ENCODE measurements at places on chromosomes 7 and 10.

- DNase-seq = no peak
Observed at GRCh38 chr7:66415659-66416265, 210.6 kb downstream of the TPST1 start.

DNA sequence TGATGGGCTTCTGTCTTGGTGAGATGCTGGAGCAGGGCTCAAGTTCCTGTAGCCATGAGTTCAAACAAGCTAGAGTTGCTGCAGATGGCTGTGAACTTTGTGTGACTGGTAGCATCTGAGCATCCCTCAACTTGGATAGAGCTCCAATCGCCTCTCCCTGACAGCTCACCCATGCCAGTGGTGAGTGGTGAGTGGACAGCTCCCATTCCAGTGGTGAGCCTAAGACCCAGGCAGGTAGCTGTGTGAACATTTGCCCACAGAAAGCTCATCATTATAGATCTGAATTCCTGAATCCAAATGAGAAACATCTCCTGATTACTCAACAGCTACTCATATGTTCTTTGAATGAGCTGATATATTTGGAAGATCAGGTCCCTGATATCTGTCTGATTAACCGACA lies 25.3 kb downstream of the STEAP1B start:
- no peak for DNase-seq

DNA sequence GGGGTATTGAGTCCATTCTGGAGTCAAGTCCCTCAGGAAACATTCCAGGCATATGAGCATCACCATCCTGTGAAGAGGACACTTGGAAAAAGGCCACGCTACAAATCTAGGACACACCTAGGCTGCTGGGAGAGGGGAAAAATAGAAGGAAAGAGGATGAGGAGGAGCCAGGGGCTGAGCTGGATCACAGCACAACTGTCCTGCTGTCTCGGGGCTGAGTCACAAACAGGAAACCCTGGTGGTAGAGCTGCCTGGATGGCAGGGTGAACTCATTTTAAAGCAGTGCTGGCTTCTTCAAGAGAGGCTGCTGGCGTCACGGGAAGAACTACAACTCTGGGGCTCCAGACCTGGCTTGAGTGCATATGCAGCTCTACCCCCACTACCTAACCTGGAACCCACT lies 151.5 kb downstream of the RNF216 start:
- no peak for DNase-seq

DNA sequence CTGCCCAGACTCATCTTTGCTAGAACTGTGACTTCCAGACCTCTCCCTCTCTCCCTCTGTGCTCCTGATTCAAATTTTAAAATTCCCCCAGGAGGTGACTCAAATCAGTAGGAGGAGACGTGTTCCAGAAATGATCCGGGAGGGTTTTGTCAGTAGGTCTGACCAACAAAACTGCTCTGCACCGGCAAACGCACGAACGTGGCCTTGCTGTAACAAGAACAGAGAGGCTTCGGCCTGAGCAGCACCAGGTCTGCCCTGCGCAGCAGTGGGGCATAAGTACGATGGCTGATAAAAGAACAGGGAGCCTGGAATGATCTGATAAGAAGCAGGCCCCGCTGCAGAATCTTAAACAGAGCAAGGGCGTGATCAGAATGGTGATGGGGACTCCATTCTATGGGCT lies 152.7 kb upstream of the AUTS2 start:
- no peak for DNase-seq

DNA sequence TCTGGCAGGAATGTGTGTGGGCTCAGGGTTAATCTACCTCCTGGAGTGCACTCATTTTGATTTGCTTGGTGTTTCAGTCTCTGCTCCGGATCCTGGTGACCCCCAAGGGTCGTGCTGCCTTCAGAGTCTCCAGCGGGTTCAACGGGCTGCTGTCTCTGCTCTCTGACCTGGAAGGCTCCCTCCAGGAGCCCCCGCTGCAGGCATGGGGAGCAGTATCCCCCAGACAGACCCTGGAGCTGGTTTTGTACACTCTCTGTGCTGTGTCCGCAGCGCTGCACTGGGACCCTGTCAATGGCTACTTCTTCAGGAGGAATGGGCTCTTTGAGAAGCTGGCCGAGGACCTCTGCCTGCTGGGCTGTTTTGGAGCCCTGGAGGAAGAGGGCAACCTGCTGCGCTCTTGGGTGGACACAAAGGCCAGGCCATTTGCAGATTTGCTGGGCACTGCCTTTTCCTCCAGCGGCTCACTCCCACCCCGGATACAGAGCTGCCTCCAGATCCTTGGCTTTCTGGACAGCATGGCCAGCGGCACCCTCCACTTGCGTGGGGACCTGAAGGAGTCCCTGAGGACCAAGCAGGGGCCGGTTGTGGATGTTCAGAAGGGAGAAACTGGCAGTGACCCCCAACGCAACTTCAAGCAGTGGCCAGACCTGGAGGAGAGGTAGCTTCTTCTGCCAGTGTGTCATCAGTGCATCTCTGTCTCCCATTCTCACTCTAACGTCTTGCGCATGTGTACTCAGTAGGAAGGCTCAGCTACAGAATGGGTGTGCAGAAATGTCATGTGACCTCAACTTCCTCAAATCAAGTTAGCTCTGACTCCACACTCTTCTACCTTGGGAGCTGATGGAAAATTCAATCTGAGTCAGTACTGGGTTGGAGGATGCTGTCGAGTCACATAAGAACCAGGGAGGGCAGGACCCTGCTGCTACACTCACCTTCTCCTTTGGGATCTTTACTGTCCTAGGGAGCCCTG lies 58.5 kb downstream of the WDFY4 start:
- DNase-seq = no peak

DNA sequence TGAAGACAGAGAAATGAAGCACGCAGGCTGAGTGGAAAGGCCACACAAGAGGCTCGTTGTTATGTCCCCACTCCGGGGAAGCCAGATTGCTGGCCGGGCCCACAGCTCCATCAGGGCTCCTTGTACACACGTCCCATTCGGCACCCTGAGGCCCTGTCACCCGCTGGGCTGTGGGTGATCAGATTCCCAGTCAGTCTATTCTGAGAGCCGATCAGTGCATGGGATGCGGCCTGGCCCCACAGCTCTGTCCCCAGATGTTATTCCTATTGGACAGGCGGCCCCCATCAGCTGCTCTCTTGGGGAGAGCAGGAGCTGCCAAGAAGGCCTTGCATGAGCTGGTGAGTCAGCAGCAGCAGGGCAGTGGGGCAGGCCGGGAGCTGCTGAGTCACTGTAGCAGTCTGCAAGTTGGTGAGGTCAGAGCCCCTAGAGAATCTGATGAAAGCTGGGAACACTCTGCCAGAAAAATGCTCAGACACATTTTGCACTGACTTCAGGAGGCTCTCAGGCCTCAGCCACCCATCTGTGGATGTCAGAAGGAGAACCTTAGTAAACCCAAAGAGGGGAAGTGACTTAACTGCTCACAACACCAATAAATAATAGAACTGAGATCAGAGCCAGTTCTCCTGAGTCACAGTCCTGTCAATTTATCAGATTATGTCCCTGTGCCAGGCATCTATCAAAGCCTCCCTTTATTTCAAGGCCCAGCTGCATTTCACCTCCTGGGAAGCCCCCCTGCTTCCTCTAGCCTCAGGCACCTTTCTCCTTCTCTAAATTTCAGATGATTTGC lies 9.4 kb upstream of the PSAP start:
- DNase-seq = peak; percentile 97

GRCh38 chr10:113158183-113158582 lies 208.1 kb downstream of the TCF7L2 start:
- DNase-seq = no peak

- no peak for DNase-seq
Observed at GRCh38 chr10:19922236-19922963, 106.2 kb downstream of the PLXDC2 start.

DNA sequence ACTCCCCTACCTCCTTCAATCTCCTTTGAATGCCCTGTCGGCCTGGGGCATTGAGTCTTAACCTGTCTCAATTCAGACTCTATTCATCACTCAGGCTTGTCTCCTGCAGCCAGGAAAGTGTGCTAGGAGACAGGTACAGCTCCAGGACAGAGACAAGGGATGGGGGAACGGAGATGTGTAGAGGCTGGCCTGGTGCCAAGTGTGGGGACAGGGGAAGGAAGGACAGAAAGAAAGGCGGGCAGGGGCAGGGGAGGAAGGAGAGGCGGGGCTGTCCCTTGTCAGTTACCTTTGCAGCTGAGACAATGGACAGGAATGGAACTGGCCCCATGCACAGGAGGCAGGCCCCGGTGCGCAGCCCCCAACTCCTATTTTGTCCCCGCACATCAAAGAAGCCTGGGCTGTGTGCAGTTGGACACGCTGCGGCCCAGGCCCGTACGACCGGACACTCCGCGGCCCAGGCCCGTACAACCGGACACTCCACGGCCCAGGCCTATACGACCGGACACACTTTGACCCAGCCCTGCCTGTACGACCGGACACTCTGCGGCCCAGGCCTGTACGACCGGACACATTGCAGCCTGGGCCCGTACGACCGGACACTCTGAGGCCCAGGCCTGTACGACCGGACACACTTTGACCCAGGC lies 36.9 kb downstream of the CHST15 start:
- DNase-seq = no peak

GRCh38 chr7:54115028-54115763 lies 427.0 kb upstream of the VSTM2A start:
- no peak for DNase-seq

- no peak for DNase-seq
Observed at GRCh38 chr7:28347475-28348318, 64.6 kb upstream of the CREB5 start.

GRCh38 chr10:80964179-80964578 lies 426.5 kb downstream of the SH2D4B start:
- no peak for DNase-seq

- DNase-seq = no peak
Observed at GRCh38 chr10:124896751-124897150, 45.2 kb upstream of the ZRANB1 start.

GRCh38 chr7:5143935-5144903 lies 45.8 kb upstream of the WIPI2 start:
- DNase-seq = no peak

- peak; percentile 88 for DNase-seq
Observed at GRCh38 chr10:17512341-17513001, 58.1 kb upstream of the ST8SIA6 start.

GRCh38 chr7:83528925-83529423 lies 120.0 kb downstream of the SEMA3E start:
- no peak for DNase-seq

- DNase-seq = no peak
Observed at GRCh38 chr7:5420067-5420880, 3.4 kb downstream of the TNRC18 start.

- DNase-seq = no peak
Observed at GRCh38 chr7:4113271-4113670, 568.8 kb upstream of the FOXK1 start.

DNA sequence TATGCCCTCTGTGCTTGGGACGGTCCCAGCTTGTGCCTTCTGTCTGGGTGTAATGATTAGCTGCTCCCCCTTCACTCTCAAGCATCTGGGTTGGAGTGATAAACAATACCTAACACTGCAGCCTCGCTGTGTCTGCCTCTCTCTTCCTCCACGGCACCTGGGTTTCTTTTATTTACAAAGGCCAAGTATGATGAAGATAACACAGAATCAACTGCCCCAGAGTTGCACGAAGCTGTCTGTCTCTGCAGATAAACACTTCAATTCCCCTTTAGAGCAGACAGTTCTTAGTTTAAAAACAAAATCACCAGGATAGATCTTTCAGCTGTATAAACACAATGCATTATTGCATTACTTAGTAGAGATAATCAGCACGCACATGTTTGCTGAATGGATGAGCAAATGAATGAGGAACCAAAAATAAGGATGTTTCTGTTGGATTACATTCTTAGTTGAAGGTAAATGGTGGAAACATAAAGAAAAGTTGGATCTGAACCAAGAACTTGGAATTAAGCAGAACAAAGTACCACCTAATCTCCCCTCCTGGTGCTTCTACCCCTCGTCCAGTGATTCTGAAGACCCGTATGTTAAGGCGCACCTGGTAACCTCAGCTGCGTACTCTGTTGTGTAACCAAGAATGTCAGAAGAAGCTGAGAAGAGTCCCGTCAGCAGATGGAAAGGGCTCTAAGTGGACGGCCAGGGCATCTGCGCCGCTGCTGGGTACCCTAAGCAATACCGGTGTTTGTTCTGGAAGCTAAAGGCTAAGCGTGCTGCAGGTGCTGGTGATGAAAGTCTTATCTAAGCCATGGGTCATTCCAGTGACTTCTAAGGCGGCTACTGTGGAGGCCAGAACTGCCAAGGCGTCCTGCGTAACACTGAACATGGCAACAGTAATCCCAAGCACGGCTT lies 26.6 kb downstream of the INSIG1 start:
- no peak for DNase-seq

DNA sequence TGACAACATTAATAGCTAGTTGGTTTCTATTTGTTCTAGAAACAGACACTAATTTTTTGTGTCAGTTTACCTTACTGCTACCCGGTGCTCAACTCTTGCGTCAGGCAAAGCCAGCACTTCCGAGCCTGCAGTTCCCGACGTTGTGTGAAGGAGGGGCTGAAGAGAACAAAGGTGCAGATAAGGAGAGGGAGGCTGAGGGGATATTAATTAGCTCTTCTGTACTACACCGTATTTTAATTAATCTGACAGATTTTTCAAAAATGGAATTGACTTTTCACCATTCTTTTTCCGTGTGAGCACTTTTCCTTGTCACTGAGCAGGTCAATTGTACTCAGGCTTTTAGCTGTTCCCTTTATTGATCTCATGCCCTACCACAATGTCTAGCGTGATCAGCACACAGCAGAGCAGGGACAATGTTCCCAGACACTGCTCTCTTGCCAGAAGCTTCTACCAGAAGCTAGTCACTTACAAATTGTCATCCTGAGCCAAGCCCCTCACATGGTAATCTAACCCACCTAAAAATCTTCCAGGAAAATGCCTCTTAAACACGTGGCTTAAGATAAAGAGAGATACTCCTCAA lies 650.5 kb upstream of the MKI67 start:
- no peak for DNase-seq

GRCh38 chr7:7653593-7654187 lies 13.1 kb downstream of the UMAD1 start:
- no peak for DNase-seq

- DNase-seq = no peak
Observed at GRCh38 chr10:76353237-76353851, 921.9 kb downstream of the LRMDA start.

DNA sequence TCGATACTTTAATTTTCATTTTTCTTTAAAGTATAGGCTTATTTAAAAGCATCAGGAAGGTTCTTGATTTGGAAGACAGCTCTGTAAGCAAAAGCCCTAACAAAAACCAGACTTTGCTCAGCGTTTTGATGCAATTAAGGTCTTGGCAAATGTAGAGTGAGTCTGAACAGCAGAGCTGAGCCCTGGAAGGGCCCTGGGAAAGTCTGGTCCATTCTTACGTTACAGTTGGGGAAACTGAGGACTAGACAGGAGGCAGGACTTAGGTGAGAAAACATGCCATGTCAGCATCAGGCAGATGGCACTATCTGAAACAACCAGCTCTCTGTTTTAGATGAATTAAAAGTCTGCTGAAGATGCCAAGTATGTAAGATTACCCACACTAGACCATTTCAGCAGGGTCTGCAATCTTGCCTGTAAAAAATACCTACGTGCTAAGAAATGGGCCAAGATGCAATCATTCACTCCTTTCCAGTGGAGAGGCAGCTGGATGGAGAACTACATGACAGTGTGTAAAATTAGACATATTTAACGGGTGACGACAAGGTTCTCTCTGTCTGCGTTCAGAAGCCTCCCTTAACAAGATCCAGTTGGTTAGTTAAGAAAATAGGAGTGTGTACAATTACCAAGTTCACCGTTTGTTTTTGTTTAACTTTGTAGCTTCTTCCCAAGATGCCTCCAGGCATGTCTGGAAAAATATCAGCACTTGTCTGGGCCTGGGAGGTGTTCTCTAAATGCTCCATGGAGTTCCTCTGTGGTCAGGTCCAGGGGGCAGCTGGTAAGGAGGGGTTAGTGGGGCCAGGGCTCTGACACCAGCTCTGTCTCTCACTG lies 502.3 kb upstream of the ZMIZ1 start:
- no peak for DNase-seq

Data from Panc1 (cell line).